Renal cortical epithelial cell (primary cell): ENCODE measurements at places on chromosomes 1 and 21. TPM values are rescaled to one million over a fixed set of nuclear protein-coding genes. Genes with fewer than 3 reads are reported as not detected.

The FBLIM1 gene
- total RNA-seq = 213 and 231 TPM in 2 replicates

The TIE1 gene
- total RNA-seq = 0.94 and 10.9 TPM in 2 replicates

The S100A7 gene
- not detected in 2 replicates for total RNA-seq

DNA sequence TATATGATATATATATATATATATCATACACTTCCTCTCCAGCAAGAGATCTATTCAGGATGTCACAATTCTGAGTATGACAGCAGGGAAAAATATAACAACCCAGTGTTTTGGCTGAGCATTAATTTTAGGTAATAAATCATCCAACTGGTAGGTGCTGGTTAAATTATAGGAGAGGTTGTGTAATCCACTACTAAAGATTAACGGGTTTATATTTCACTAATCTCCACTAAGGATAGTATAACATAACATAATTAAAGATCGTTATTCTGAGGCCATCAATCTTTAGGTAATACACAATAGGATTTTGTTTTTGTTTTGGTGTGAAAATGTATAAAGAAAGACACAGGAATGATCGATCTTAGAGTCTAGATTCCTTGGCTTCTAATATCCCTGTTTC, 102.2 kb downstream of the COQ8A start:
- DNase-seq = no peak

GRCh38 chr1:56773341-56774066, 45.7 kb downstream of the FYB2 start:
- DNase-seq = peak; percentile 58

DNA sequence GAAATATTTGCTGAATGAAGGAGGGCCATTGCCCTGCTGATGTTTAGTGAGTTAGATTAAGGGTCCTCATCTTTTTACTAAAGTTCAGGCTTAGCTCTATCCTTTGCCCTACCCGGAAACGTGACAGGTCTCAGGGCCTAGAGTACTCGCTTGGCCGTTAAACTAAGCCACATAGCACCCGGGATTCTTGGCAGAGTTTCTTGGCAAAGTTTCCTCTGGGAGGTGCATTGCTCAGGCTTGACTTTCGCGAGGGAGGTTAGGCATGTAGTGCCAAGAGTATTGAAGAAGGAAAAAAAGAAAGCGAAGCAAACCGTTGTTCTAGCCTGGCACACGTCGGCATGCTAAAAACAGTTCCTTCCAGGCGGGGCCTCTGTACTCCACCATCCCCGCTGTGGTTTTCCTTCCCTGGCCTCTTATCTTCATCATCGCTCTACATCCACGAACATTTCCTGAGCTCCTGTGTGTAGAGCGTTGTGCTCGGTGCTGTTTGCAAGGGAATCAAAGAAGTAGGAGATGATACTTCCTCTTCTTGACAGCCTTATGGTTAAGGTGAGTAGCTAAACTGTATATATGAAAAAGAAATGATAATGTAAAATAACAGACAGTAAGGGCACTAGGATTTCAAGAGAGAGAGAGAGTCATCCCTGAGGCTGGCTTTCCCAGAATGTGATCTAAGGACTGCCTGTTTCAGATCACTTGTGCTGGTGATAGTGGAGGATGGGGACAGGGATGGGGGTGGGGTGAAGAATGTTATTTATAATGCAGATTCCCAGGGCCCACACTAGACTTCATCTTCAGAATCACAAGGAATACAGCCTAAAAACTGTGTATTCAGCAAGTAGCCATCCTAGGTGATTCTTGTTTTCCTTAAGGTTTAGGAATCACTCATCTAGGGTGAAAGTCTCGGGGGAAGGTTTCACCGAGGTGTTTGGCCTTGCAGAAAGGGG, 18.8 kb downstream of the RNF220 start:
- peak; percentile 81 for DNase-seq

GRCh38 chr1:91631718-91632330, 131.2 kb downstream of the CDC7 start:
- no peak for DNase-seq

DNA sequence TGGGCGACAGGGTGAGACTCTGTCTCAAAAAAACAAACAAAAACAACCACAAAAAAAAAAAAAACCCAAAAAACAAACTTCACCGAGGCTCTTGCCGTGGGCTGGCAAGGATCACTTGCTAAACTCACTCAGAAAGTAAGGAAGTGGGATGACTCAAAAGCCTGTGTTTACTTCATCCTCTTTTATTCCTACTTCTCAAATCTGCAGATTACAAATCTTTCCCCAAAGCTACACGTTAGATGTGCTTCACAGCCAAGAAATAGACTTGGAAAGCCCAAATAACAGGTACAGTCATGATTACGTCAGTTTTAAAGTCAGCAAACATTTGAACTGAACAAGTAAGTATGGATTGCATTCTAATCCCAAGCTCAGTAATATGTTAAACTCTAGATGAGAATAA, 359.3 kb downstream of the ADGRL2 start:
- peak; percentile 15 for DNase-seq

DNA sequence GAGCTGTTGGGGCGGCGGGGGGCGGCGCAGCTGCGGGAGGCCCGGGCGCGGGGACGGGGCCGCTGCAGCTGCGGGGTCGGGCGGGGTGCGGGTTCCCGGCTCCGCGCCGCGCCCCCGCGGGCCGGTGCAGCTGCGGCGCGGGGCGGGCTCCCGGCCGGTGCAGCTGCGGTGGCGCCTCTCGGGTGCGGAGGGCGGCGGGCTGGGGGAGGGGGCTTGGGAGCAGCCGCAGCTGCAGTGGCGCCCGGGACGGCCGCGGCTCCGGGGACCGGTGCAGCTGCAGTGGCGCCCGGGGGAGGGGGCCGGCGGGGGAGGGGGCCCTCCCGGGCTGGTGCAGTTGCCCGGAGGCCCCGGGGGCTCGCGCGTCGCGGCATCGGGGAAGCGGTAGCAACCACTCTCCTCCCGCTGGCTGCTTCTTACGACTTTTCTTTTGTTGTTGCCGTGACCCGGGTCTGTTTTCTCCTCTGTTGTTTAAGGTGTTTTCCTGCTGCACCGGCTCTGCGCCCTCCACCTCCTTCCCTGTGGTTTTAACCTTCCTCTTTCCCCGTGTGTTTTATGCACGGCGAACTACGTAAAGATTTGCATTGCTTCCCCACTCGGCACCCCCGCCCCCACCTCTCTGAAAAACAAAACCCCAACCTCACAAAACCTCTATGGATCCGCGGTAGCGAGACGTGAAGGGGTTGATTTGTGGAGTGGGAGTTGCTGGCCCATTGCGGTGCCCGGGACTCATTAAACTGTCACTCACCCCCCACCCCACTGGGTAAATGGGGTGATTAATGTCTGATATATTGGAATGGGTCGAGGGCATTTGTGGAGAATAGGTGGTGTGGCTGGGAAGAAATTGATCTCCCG, 1.7 kb upstream of the ZBTB18 start:
- DNase-seq = peak; percentile 13

DNA sequence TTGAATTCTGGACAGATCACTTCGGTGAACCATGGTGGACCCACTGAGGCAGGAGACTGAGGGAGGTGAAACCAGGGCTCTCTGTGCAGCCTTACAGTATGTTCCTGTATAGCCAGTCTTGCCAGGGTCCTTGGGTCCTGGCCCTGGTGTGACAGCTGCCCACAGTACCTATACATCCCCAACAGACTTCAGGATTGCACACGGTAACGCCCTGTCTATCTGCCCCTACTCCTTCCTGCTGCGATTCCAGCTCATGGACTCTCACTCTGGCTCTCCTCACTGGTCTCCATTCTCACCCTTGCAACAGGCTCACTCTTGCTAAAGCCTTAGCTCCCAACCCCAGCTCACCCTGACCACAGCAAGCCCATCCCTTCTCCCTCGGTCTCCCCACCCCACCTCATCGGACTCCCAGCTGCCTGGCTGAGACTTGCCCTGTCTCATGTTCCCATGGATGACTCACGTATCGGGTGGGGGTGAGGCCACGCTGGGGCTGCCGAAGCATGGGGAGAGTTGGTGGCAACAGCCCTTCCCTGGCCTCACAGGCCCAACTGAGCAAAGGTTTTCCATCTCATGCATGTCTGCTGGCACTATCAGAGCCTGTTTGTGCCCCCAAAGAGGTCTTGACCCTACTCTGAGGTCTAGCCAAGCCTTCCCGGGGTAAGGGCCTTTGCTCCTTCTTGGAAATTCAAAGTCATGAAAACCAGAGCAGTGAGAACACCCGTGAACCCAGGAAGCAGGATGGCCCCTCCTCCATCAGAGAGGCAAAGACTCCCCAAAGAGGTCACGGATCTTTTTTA, 7.1 kb downstream of the PHLDA3 start:
- DNase-seq = peak; percentile 98

- DNase-seq = no peak
Measured at GRCh38 chr1:40625076-40625475, 40.4 kb downstream of the RIMS3 start.

DNA sequence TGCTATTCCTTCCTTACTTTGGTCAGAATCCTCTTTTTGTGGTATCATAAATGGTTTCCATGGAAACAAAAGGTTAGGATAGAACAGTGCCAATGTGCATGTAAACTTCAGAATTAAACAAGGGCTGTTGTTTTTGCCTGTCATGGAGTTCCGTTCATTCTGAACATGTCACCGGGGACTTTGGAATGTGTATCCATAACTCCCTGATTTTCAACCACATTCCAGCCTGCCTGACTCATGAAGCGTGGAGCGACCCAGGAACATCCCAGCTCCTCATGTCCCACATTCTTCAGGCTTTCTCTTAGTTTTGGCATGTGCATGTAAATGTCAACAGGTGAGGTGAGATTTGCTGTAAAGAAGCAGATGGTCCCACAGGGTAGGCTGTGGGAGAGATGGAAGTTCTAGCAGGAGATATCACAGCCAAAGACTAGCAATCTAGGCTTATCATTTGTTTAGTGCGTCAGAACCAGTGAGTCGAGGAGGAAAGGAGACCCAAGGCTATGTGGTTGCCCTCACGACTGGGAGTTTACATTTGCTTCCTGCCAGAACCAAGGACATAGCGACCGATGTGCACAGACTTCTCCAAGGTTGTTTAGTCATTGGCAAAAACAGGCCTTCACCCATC, 23.0 kb upstream of the DNAJC11 start:
- peak; percentile 79 for DNase-seq

DNA sequence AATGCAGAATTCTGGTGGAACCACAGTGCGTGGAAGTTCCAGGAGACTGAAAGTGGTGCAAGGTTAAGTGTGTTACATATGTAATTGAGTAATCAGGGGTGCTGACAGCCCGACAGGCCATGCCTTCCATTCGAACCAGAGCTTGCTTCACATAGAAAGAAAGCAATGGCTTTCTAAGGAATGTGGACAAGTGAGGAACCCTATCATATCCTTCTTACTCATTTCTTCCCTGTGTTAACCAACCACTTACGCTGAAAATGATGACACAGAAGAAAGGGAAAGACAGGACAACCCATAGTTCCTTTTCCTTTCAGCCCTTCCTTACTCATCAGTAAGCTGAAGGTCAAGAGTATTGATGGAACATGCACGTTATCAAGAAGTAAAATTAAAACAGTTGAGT, 48.1 kb upstream of the KCNA3 start:
- DNase-seq = no peak

- no peak for DNase-seq
Measured at GRCh38 chr1:225435957-225436392, 8.1 kb upstream of the LBR start.

GRCh38 chr1:207815466-207815865, 63.6 kb downstream of the CD46 start:
- no peak for DNase-seq

- no peak for DNase-seq
Measured at GRCh38 chr1:207918011-207918410, 7.1 kb upstream of the CD34 start.
